ENCODE measurements at places on chromosomes 6 and 20.

DNA sequence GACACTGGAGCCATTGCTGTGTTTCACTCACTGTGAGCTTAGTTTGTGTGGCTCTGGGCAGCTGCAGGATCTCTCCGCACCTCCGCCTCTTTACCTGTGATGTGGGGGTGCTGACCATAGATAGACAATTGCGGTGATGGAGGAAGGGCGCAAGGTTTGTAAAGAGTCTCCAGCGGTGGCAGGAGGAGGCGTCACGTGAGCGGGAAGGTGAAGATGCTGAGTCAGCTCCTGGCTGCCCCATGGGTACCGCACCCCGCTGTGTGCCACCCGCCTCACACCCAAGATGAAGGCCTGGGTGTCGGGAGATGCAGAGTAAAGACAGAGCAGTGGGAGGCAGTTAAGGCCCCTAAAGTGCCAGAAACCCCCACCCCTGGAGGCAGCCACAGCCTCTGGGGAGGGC lies 9.0 kb upstream of the KCNQ2 start:
- DNase-seq: no peak

DNA sequence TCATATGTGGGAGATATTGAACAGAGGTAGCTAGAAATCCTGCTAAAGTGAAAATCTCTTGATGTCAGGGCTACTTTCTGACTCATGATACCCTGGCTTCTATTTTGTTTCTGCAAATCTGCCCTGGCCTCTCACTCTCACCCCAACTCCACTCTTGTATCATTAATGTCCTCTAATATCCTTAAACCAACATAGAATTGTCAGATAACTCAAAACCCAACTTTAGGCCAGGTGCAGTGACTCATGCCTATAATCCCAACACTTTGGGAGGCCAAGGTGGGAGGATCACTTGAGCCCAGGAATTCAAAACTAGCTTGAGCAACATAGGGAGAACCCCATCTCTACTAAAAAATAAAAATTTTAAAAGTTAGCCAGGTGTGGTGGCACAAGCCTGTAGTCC lies 33.8 kb upstream of the OSTM1 start:
- no peak for DNase-seq

DNA sequence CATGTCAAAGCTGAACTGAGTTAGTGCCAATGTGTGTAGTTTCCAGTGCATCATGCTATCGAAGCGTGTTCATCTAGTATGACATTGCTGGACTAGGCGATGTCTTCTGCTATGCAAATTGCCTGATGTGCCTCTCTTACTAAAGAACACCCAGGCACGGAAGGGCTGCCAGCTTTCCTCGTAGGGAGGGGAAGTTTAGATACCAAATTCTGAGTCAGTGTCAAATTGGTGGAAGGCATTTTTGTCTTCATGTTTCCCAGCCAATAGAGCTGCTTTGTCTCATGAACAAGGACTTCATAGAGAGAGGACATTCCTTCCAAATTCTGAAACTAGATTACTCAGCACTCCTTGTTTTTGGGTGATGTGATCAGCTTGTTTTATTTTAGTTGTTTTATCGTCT lies 320.1 kb downstream of the BTBD3 start:
- no peak for DNase-seq

DNA sequence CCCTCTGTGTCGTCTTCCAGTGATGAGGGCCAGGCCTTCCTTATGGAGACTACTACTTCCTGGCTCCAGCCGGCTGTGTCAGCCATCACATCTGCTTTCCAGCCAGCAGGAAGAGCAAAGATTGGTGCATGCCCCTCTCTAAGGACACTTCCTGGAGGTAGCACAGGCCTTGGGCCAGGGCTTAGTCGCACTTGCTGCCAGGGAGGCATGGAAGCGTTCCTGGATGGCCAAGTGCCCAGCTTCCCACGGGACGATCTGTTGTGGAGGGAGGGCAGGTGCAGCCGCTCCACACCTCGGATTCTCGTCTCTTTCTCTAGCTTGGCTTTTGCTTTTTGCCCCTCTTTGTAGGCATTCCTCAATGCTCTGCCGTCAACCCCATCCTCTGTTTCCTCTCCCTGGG lies 11.9 kb downstream of the ERMARD start:
- no peak for DNase-seq

DNA sequence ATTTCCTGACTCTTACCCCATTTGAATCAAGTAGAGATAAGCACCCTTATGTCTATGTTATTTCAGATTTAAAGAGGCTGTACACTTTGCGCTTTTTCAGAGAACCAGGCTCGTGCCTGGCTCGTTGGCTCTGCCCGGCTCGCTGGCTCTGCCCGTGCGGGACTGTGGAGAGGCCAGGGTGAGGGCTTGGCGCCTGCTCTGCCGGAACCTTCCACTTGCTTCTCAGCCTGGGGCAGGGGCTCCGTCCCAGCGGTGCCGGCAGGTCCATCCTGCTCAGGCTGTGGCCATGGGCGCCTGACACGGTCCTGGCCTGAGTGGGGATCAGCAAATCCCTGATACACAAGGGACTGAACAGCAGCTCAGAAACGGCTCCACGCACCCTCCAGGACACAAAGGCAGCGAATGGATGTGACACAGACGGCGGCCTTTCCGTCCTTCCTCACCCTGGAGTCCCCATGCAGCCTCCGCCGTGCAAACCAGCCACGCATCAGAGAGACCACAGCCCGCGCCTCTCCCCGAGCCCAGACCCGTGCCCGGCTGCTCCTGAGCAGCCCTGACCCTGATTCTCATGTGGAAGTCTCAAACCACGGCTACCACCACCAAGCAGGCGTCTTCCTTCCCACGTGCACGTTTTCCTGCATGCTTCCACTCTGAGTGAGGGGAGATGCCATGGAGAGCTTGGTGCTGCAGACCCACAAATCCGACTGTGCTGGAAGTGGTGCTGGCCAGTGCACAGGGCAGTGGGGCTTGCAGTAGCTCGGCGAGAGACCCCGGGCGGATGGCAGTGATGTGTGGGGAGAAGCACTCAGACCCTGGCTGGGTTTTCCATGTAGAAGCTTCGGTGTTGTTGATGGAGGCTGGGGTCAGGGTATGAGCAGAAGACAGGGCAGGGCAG lies 233.9 kb downstream of the ERMARD start:
- DNase-seq: no peak

DNA sequence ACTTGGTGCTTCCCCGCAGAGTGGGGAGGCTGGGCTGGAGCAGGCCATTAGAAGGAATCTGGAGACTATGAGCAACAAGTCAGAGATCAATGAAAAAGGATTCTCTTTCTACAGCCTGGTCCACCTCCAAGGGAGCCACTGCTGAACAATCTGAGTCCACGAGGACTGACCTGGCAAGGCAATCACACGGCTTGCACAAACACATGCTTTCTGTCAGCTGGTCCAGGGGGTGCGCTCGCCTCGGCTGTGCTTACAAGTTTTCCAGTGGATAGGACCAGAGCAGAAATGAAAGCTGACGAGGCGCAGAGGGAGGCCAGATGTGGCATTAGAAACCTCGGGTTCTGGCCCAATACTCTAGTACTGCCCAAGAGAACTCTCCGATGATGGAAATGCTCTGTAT lies 18.1 kb downstream of the KCNK5 start:
- DNase-seq: no peak

- no peak for DNase-seq
Observed at GRCh38 chr6:5435449-5435848, 174.1 kb downstream of the FARS2 start.

GRCh38 chr6:56101141-56101553 lies 146.2 kb downstream of the COL21A1 start:
- DNase-seq: no peak

- no peak for DNase-seq
Observed at GRCh38 chr6:63573076-63573898, 1.0 kb downstream of the LOC128125822 start.

GRCh38 chr6:127146932-127147331 lies 28.5 kb downstream of the RSPO3 start:
- no peak for DNase-seq

DNA sequence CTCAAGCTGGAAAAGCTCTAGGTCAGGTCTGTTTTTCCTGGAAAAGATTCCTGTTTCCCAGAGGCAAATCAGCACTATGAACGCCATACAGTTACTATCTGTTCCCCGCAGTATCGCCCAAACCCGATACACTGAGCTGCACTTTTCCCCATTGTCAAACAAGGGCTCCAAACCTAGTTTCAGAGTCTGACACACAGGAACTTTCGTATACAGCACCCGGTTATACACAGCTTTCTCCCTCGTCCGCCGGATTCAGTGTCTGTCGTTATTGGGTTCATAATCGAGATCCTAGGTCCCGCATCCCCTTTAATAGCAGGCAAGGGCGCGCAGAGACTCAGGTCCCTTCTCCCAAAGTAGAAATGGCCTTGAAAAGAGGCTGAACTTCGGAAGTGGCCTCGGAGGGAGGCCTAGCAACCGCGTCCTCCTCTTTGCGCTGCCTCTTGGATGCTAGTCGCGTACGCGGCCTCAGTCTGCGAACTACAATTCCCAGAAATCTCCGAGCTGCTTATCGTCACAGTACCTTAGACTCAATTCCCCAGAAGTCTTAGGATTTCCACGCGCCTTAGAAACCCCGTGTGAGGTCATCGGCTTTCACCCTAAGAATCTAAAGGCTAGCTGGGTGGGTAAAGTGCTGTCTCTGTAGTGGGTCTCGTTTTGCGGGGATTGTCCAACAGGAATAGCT lies 34.2 kb downstream of the ZNF391 start:
- DNase-seq: no peak

DNA sequence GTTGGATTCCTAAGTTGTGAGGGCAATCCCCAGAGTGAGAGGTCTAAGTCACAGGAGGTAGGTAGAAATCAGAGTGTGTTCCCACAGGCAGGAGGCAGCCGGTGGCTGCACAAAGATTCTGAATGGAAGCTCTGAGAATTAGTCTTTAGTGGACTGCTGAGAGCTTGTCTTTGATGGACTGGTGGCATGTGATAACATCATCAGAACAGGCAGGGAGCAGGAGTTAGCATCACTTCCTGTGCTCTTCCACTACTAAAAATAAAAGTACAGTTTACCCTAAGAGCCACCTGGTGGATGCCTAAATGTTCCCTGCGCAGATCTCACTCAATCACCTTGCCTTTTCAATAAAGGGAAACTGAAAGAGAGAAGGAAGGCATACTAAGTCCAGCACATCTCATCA lies 294.6 kb upstream of the POU3F2 start:
- no peak for DNase-seq

- no peak for DNase-seq
Observed at GRCh38 chr20:51129147-51129776, 106.4 kb upstream of the KCNG1 start.

DNA sequence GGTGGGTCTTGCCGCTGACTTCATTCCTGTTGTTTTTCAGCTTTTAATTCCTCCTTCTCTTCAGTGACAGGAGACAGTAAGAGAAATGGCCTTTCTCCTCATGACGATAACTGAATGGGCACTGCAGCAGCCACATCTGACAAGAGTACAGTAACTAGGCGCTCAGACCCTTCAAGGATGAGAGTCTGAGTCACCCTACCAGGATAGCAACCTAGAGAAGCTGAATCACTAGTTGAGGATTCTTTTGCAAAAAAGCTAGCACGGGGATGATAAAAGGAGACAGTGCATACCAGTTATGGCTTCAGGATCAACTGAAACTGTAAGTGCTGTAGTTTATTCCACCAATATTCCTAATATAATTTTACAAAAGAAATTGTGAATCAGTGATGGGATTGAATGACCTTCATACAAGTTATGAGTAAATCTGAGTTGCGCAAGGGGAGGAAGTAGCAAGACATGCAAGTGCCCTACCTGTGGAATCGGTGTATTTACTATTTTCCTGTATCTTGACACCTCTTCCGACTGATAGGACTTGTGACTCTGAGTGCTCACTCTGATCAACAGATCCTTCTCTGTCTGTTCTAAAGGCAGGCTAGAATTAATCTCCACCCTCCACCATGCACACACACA lies 161.8 kb upstream of the GRIK2 start:
- DNase-seq: no peak

- no peak for DNase-seq
Observed at GRCh38 chr6:35049900-35050756, 91.0 kb downstream of the TCP11 start.

- no peak for DNase-seq
Observed at GRCh38 chr6:125809570-125810170, 18.9 kb downstream of the NCOA7 start.

GRCh38 chr20:50256577-50256976 lies 65.9 kb downstream of the CEBPB start:
- DNase-seq: no peak

GRCh38 chr20:34710861-34711574 lies 6.9 kb downstream of the TP53INP2 start:
- no peak for DNase-seq

- no peak for DNase-seq
Observed at GRCh38 chr20:3911956-3912355, 22.8 kb downstream of the PANK2 start.
